ENCODE measurements at places on chromosomes 7 and 10.

DNA sequence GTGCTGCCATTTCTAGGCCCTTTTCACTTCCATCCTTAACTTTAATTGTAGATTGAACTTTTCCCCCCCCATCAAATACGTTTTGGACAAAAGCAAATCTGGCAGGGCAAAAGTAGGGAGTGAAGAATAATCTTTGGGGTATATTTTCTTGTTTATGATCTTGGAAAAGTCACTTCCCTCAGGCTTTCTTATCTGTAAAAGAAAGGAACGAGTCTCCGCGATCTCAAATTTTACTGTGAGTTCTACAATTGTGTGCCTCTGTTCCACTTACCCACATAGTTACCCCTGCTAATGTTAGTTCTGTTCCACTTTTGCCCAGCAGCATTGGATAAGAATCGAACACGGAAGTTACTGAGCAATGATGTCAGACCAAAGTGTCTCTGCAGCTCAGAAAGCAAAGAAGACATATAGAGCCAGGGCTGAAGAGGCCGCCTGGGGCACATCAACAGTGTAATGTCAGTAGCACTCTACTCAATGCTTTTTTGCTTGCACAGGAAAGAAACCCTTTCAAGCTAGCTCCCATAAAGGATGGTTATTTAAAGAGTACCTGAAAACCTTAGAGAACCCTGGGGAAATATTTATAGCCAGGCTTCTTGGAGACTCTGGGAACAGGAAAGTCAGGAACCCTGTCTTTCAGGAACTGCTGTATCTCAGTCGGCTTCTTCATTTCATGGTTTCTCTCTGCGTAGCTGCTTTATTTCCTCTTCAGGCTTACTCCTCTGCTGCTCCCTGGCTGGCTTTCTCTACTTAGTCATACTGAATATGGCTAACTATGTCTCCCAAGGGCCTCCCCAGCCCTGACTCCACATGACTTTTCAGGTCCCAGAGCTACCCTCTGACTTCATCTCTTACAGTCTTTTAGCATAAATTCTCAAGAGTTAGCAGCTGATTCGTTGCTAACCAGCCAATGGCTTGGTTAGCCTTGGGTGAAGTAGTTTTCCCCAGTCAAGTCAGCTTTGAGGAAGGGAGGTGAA, 123.7 kb upstream of the FAM3C start:
- no peak for DNase-seq

DNA sequence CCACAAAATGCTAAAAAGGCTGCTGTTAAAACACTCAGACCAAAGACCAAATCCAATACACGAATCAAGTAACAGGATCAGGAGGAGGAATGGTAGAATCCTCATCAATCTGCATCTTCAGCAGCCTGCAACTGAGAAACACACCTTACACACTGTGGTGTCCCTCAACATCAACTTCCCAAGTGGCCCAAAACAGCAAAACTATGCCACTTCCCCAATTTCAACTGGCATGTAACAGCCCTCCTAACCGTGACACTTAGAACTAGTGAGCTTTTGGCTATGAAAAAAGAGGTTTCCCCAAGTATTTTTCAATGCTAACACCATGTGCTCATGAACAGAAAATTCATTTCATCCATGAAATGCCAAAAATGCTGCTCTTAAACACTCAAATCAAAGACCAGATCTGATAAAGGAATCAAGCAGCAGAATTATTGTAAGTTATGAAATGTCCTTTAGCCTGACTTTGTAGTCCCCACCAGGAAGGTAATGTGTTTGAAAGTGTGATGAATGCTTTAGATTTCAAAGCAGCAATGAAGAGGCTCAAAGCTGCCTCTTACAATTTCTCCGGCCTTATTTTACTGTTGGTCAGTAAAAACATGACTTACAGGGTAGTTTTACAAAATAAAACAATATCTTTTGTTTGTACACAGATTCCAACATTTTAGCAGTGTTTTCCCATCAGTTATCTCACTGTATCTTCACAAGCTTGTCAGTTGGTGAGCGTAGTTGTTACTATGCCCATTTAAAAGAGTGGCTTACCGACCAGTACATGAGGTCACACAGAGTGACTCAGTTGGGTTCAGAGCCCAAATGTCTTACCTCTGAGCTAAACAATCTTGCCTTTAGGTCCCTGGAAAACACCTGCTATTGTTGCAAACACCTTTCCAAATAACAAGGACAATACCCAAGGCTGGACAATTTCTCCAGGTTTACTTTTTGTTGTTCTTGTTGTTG, 65.7 kb upstream of the ASAH2 start:
- no peak for DNase-seq

GRCh38 chr7:73557397-73558257, at the start of gene BCL7B:
Gene BCL7B, minus strand, starts transcription at chr7:73557690. Its CDS starts 112 bp downstream, at chr7:73557578.
- peak; percentile 71 for DNase-seq

DNA sequence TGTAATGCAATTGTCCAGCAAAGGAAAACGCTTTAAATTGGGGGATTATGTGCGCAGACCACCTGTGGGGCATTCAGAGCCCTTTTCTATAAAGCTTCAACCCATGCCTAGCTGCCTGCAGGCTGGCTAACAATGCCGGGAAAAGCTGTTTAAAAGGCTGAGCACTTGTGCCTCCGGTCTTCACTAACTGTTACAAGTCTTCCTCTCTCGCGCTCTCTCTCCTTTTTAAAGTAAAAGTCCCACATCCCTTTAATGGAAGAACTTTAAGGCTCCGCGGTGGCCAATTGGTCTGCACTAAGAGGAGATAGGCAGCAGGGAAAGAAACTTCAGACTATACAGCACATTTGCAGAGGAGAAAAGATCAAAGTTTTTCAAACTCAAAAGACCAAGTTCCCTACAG, 4.6 kb downstream of the FZD8 start:
- DNase-seq = no peak

- DNase-seq = no peak
These were observed 161.2 kb downstream of the SVIL start for GRCh38 chr10:29473406-29474100.

DNA sequence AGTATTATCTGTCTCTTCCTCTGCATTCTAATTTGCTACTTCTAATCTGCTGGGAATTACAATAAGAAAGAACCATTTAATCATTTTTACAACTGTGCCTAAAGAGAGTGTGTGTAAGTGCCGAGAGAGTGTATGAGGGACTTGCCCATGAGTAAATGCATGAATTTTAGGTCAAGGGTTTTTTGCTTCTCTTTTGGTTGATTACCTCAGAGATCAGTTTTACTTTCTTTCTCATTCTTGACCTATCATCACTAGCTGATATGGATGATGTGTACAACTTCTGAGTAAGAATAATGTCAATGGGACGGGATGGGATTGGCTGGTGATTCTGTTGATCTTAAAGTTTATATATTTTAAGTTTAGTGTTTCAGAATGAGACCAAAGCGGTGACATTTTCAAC, 47.8 kb downstream of the IKZF1 start:
- DNase-seq = no peak

- DNase-seq = no peak
These were observed 9.5 kb downstream of the SRRM3 start for GRCh38 chr7:76211216-76211615.

- DNase-seq = no peak
These were observed 38.5 kb downstream of the MCU start for GRCh38 chr10:72730479-72730878.

- no peak for DNase-seq
These were observed 24.6 kb upstream of the TMEM248 start for GRCh38 chr7:66896441-66896840.

DNA sequence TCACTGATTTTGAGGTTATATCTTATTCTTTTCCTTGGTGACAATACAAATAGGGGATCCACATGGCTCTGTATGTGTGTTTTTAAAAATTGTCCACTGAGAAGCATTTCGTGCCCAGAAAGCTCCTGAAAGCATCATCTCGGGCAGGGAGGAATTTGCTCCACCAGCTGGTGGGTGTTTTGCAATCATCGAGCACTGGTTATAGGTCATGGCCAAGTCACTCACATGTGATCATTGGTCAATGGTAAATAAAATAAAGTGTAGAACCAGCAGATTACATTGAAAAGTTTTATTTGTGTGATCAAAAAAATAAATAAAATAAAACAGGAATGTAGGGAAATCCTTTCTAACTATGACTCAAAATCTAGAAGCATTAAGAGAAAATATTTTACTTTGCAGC, 23.0 kb upstream of the SNX13 start:
- DNase-seq = no peak

GRCh38 chr7:10436302-10436701, 537.4 kb upstream of the PHF14 start:
- DNase-seq = no peak

DNA sequence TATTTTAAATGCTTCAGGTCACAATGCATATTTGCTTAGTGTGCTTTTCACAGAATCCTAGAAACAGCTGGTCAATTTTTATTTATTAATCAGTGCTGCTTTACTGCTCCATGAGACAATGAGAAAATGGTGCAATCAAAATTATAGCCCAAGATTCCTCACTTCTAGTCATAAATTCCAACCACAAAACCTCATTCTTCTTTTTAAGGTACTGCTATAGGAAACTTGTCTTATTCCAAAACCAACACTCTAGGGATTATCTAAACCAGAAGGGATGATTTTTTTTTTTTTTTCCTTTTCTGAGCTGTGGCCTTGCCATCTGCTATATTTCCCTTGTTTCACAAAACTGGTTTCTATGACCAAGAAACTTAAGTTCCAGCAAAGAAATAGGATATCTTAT, 64.0 kb upstream of the SEMA3A start:
- no peak for DNase-seq

DNA sequence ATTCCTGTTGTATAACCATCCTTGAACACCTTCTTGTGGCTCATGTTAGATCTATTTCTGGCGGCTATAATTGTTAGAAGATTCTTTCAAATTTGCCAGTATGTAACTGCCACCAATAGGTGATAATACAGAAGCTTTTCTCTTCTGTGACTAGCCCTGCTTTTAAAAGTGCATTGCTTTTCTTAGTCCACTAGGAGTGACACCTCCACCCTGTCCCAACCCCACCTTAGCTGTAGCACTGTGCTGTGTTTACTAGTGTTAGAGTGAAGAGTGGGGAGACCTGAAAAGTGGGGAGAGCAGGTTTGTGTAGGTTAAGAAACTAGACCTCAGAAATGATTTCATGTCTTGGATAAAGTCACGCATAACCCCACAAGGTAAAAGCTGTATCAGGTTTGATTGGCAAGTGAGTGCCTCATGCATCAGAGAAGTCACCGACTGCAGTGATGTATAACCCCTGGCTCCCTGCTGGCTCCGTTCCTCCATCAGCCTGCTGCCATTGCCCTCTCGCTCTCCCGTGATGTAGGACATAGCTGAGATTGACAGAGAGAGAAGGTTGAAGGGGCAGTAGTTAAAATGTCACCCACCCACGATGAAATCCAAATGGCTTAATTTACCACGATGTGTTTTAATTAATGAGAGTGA, 12.5 kb downstream of the NPVF start:
- DNase-seq = no peak

GRCh38 chr7:75953931-75954330, 39.0 kb downstream of the POR start:
- DNase-seq = no peak

GRCh38 chr7:140035400-140036223, 27.1 kb downstream of the PARP12 start:
- no peak for DNase-seq

- DNase-seq = no peak
These were observed 5.1 kb upstream of the HOXA11 start for GRCh38 chr7:27189997-27190748.

GRCh38 chr10:132616170-132616995, 78.8 kb downstream of the INPP5A start:
- DNase-seq = peak; percentile 48
